ENCODE measurements at places on chromosomes 1 and 21. TPM values are rescaled to one million over a fixed set of nuclear protein-coding genes. Genes with fewer than 3 reads are reported as not detected.

TRIM67 gene
- polyA plus RNA-seq: 1.5 TPM

S1PR1 gene
- polyA plus RNA-seq: 152 TPM

CYP4B1 gene
- polyA plus RNA-seq: 2.1 TPM

CA14 gene
- polyA plus RNA-seq: 4.5 TPM

NHLH1 gene
- polyA plus RNA-seq: 0.58 TPM

LCE3E gene
- polyA plus RNA-seq: not detected

MCM3AP gene
- 98.4 TPM for polyA plus RNA-seq

S100A10 gene
- polyA plus RNA-seq: 437 TPM

F3 gene
- polyA plus RNA-seq: 6.5 TPM

ALPL gene
- polyA plus RNA-seq: 1.2 TPM

LYST gene
- polyA plus RNA-seq: 12.8 TPM

PAX7 gene
- polyA plus RNA-seq: not detected

DNAJC6 gene
- polyA plus RNA-seq: 3.0 TPM

PTBP2 gene
- 63.5 TPM for polyA plus RNA-seq

ATP6V1G3 gene
- not detected for polyA plus RNA-seq

PPP2R5A gene
- 119 TPM for polyA plus RNA-seq

RPS6KA1 gene
- polyA plus RNA-seq: 27.1 TPM

CDC42BPA gene
- 43.0 TPM for polyA plus RNA-seq

NR5A2 gene
- polyA plus RNA-seq: 9.6 TPM

MYCL gene
- 11.6 TPM for polyA plus RNA-seq

SPATA46 gene
- 0.49 TPM for polyA plus RNA-seq

S100B gene
- 1.4 TPM for polyA plus RNA-seq

TMCC2 gene
- 13.2 TPM for polyA plus RNA-seq

DNM3 gene
- polyA plus RNA-seq: 7.7 TPM

RHBG gene
- 2.2 TPM for polyA plus RNA-seq

MMP23B gene
- polyA plus RNA-seq: 31.9 TPM

SPATA1 gene
- 4.0 TPM for polyA plus RNA-seq

OR2T29 gene
- not detected for polyA plus RNA-seq

HTR6 gene
- polyA plus RNA-seq: not detected

ZFP69 gene
- polyA plus RNA-seq: 8.1 TPM

TFF2 gene
- polyA plus RNA-seq: not detected

Data from left lung (tissue), 14 donors.